Memory B cell (primary cell): ENCODE measurements at places on chromosomes 3 and 15.
A peak's percentile ranks its signal among the peaks of the same experiment; 100 is the strongest.

- no peak for DNase-seq
Measured at GRCh38 chr3:4595710-4596113, 102.6 kb downstream of the ITPR1 start.

DNA sequence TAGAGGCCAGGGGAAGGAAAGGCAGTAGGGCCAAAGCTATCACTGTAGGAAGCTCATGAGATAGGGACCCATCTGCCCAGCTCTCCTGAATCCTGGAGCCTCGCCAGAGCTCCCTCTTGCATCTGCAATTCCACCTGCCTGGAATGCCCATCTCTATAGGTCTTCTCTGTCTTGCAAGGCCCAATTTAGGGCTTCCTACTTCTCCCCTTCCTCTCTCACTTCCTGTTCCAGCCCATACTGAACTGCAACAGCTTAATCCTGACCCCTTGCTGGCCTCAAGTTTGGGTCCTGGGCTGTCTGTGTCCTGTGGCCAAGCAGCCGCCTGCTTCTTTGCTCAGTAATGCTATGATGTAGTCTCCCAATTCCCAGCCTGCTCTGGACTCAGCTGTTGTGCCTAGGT, 3.6 kb upstream of the PTPN23 start:
- no peak for DNase-seq

DNA sequence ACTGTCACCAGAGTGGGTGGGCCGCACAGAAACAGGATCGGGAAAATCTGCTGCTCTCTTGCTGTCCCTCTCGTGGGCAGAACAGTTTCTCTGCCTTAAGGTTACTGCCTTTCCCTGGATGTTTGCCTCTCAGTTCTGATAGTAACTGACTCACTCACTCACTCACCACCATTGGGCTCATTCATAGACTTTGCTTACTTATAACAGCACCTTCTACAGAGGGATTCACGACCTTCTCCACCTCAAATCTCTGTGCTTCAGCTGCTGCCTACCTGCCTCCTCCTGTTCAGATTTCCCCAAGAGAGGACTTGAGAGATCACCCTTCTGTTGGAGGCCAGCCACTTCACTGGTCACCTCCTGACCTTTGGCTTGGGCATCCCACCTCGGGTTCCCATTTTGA, 147.7 kb upstream of the ICE2 start:
- DNase-seq = no peak

- DNase-seq = no peak
Measured at GRCh38 chr3:186619787-186620212, 6.9 kb downstream of the AHSG start.

GRCh38 chr3:99599894-99600293, 38.5 kb upstream of the COL8A1 start:
- DNase-seq = no peak

GRCh38 chr15:56948764-56949101, 30.3 kb downstream of the TCF12 start:
- no peak for DNase-seq

DNA sequence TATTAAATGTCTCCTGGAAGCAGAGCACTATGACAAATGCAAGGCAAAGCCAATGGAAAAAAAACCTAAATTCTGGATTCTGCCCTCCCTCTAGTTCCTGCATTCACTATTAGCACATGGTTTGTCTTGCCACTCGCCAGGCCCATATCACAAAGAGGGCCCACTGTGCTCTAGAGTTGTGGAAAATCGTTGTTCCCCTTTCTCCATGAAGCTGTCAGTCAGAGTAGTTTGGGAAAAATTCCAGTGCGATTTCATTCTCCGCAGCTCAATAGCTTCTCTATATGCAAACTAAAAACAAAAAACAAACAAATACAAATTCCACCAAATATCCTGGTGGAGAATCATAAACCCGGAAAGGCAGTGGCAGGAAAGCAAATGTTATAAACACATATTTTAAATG, 77.3 kb downstream of the RORA start:
- DNase-seq = no peak

GRCh38 chr3:181425074-181425473, 286.7 kb upstream of the SOX2 start:
- DNase-seq = no peak

GRCh38 chr3:190912736-190913135, 50.2 kb upstream of the GMNC start:
- no peak for DNase-seq

DNA sequence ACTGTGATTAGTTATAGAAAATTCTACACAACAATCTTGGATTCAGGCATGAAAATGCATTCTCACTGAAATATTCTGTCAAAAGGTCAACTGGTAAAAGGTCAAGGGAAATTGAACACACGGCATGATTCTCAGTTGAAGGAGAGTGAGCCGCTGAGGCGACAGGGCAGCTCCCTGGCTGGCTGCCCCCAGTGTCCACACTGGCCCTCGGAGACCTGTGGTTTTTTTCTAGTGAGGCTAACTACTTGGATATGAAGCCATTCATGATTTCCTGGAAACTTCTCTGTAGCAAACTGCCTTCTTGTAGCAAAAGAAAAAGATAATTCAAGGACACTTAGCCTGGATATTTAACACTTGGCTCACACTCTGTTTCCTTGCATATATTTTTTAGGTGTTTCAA, 37.2 kb downstream of the AADACL2 start:
- DNase-seq = no peak

DNA sequence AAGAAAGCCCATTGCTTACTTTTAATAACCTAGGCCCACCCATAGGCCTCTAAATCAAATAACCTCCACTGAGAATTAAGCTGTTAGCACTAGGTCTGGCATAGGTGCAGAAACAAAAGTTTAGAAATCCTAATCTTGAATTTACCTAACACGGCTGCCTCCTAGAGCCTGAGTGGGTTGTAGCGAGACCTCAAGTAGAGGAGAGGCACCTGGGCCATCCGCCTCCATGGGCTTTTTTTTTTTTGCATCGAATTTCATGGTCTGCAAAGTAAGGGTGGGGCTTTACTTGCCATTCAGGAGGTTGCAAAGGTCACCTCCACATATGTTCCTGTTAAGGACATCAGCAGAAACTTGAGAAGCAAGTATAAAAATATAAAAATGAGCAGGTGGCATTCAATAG, 6.6 kb upstream of the TPM1 start:
- no peak for DNase-seq

DNA sequence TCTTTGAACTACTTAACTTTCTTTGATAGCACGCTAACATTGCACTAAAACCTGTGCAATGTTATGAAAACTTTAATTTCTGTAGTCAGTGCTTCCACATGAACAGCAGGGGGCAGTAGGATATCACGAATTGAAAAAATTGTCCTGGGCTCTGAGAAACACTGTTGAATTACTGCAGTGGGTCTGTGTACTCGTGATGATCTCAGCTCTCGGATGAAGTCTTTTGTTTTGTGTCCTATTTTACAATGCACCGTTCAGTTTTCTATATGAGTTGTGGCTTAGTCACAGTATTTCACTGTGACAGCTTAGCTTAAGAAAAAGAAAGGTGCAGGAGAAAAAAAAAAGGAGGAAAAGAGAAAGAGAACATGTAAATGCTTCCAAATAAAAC, 141.3 kb upstream of the CCDC54 start:
- DNase-seq = peak; percentile 52

DNA sequence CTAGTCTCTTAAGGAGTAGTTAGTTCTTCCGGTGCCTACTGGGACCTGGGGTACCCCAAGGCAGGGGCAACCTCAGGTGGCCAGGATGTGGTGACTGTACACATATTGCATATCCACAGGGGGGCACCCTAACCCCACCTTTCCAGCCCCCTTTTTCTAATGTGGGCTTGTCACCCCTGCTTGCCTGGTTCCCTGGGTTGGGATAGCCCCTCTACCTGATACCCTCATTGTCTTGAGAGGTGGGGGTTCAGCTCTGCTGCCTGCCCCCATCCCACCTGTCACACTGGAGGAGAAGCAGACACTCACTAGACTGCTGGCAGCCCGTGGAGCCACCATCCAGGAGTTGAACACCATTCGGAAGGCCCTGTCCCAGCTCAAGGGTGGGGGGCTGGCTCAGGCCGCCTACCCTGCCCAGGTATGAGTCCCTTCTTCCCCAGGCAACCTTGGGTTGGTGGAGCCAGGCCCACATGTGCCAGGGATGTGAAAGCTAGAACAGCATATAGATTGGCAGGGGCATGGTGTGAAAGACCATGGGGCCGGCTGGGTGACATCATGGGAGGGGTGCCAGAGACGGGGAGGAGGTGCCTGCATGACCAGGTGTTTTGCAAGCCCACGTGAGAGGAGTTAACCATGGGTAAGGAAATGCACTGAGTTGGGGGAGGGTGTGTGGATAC, 4.0 kb downstream of the GLYCTK start:
- DNase-seq = peak; percentile 50
